Thoracic aorta endothelial cell (primary cell): ENCODE measurements at places on chromosomes 12 and 14. TPM values are rescaled to one million over a fixed set of nuclear protein-coding genes. Genes with fewer than 3 reads are reported as not detected.

CARMIL3 gene
- 0.14 TPM in 1 of 2 replicates, not detected in the other for total RNA-seq

PLA2G1B gene
- not detected in 2 replicates for total RNA-seq

TGFB3 gene
- total RNA-seq = 3.6 and 4.1 TPM in 2 replicates

FOXG1 gene
- total RNA-seq = 0.07 and 0.13 TPM in 2 replicates

GYS2 gene
- total RNA-seq = not detected in 2 replicates

MAP1LC3B2 gene
- 0.72 and 0.93 TPM in 2 replicates for total RNA-seq

DENND5B gene
- total RNA-seq = 15.2 and 19.4 TPM in 2 replicates

RGS6 gene
- total RNA-seq = not detected in 2 replicates

SLC24A4 gene
- under 0.01 TPM in 1 of 2 replicates, not detected in the other for total RNA-seq

ADAMTS20 gene
- not detected in 2 replicates for total RNA-seq

GPATCH2L gene
- total RNA-seq = 51.5 and 54.3 TPM in 2 replicates

NELL2 gene
- 0.13 and 1.4 TPM in 2 replicates for total RNA-seq
